Fibroblast of the aortic adventitia (primary cell): ENCODE measurements at places on chromosomes 1 and 21.

DNA sequence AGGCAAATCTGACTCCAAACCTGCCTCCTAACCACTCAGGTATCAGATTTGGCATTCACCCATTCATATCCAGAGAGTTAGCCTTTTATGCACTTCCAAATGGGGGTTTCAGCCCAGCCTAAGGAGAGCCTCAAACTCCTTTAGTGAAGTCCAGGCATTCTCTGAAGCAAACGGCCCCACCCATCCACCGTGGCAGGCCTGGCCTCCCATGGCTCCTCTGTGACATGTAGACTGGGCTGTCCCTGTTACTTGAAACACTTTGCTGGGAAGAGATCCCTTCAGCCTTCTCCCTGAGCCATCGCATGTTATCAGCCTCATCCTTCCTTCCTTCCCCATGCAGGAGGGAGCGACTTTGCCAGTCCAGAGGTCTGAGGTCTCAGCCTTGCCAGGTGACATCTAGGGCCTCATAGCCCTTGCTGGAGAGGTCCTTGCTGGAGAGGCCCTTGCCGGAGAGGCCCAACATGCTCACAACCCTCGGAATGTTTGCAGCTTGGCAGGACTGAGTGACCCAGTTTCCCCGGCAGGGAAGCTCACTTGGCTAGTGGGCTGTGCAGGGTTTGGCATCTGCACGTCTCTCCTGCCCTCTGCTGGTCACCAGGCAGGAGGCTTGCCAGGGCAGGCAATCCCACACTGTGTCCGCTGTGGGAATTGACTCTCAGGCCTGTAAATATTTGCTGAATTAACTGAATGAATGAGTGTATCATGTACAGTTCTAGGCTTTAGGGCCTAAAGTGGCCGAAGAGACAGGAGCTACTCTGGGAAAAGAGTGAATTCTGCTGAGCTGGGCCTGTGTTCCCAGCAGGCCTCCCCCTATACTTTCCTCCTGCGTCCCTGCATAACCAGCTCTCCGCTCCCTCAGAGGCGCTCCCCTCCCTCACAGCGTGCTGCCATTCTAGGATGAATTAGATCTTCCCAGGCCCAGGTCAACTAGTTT lies 26.7 kb upstream of the RBM15 start:
- peak; percentile 87 for DNase-seq

DNA sequence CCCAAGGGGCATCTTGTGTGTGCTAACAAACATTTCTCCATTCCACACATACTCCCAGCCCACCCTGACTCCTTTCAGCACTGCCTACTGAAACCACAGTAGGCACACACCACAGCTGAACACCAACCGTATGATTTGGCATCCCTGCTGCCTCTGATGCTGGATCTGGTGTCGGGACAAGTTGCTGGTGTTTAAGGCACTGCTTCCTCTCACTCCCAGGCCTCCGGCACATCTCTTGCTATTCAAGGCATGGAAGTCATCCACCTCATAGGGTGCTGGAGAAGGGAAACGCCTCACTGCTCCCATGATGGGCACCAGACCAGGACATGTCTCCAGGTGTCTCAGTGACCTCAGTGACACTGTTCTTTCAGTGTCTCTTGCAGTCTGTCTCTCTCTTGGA lies 2.4 kb upstream of the ITLN2 start:
- no peak for DNase-seq

DNA sequence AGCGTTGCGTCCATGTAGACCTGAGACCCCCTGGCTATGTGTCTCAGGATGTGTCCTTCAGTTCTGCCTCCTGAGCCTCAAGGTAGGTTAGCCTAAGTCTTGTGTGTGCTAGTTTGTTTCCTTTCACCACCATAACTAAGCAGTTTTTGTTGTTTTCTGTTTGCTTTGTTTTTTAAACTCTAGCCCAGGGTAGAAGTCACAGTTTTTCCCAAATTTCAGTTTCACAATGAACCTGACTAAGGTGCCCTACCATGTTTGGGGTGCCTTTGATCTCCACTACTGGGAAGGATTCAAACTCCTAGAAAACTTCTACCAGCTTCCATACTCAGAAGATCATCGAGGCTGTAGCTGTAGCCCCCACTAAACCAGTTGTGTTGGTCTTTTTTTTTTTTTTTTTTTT lies 14.8 kb upstream of the SMG7 start:
- DNase-seq = no peak

DNA sequence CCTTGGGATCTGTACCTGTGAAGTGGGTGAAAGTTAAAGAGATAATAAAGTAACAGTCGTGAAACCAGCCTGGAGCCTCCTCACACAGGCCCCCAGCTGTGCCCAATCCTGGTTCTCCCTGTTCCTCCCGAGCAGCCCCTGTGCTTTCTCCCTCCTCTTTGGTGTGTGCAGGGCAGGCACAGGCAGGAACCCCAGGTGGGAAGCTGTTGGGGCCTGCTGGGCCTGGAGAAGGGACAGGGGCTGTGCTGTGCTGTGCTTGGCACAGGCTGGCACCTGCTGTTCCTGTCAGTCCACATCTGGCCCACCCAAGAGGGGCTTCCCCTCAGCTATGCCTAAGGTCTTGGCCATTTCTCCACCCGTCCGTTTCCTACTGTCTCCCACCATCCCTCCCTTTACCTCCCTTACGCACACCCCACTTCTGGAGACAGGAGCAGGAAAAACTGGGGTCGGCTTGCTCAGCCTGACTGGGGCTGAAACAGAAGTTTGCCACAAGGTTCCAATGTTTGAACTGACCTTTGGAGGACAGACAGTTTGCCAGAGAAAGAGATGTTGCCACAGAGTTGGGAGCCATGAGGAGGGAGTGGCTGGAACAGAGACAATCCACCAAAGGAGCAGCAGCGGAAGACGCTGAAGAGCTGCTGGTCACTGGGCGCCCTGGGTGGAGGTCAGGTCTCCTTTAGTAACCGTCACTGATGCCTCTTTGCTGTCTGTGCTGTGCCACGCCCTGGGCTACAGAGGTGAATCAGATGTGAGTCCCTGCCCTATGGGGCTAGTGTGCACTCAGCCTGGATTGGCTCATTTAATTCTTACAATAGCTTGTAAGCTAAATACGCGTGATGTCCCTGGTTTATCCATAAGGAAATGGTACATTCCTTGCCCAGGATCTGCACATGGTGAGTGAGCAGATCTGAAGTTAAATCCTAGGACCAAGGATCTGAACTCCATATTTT lies 18.8 kb upstream of the ARTN start:
- DNase-seq = no peak

GRCh38 chr1:57086154-57086553 lies 120.3 kb upstream of the C8B start:
- no peak for DNase-seq

GRCh38 chr1:181208083-181208482 lies 119.6 kb downstream of the IER5 start:
- no peak for DNase-seq

GRCh38 chr1:96978901-96979300 lies 257.3 kb downstream of the PTBP2 start:
- no peak for DNase-seq

DNA sequence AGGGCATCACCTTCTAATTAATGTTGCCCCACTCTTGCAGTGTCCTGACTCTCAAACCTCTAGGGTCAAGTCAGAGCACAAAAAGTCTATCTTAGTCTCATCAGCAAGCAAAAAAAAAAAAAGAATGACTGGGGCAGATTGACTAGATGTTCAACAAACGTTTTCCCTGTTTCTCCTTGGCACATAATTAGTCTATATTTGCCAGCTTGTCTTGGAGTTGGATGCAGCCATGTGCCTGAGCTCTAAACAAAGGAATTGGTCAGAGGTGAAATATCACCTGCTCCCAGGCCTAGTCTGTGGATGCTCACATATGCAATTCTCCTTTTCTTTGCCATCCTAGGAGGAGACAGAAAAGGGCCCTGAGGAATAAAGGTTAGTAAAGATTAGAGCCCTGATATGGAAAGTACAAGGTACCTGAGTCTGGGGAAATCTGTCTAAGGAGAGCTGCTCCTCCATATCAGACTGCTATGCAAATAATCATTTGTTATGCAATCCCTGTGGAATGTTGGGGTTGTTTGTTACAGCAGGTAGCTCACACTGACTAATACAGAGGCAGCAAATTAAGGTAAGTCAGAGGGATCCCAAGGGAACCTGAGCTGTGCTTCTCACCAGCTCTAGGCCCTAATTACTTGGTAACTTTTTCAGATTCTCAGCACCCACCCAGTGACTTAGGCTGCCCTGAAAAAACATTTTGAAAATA lies 130.8 kb downstream of the BRINP2 start:
- no peak for DNase-seq

- no peak for DNase-seq
Observed at GRCh38 chr1:110672753-110673108, 2.0 kb downstream of the KCNA3 start.

- no peak for DNase-seq
Observed at GRCh38 chr1:3773572-3774275, 1.2 kb downstream of the SMIM1 start.

- peak; percentile 25 for DNase-seq
Observed at GRCh38 chr1:159790237-159790917, 9.6 kb downstream of the DUSP23 start.

DNA sequence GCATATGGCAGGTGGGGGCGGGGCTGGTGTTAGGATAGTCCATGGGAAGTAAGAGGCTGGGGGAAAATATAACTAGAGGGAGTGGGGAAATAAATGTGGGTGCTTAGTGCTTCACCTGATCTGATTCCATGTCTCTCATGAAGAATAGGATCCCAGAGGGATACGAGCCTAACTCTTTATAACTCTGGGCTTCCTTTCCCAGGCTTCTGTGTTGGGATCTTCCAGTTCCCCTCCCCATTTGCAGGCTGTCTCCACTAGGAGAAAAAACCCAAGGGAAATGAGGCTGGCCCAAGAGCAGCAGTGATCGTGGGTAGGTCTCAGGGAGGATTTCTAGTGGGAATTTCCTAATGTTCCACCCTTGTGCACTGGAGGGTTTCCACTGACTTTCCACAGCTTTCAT lies 1.6 kb downstream of the KCNJ9 start:
- no peak for DNase-seq

- no peak for DNase-seq
Observed at GRCh38 chr1:179785031-179785431, 41.9 kb downstream of the FAM163A start.

GRCh38 chr1:158117854-158118704 lies 62.6 kb upstream of the CD1D start:
- peak; percentile 46 for DNase-seq

DNA sequence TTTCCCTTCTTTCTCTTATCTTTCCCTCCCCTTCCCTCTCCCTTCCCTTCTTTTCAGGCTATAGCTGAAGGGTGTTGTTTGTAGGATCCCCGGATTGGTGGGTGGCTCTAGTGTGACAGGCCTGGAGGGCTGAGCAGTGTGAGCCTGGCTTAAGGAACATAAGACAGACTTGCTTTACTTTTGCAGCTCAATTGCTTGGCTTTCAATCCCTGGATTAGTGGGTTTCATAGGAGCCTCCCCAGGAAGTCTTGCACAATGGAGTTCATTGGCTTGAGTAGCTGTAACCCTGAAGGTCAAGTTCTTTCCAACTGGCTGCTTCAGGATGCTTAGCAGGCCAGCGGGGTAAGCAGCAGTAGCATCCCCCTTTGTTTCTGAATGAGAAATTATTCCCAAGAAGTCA lies 126.7 kb downstream of the CAMTA1 start:
- DNase-seq = peak; percentile 9

DNA sequence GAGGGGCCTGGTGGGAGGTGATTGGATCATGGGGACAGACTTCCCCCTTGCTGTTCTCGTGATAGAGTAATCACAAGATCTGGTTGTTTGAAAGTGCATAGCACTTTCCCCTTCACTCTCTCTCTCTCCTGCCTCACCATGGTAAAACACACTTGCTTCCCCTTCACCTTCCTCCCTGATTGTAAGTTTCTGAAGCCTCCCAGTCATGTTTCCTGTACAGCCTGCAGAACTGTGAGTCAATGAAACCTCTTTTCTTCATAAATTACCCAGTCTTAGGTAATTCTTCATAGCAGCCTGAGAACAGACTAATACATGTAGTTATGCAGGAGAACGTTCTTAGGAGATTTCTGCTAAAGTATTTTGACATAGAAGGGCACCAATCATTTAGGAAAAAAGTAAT lies 59.9 kb upstream of the FBXO28 start:
- DNase-seq = no peak

DNA sequence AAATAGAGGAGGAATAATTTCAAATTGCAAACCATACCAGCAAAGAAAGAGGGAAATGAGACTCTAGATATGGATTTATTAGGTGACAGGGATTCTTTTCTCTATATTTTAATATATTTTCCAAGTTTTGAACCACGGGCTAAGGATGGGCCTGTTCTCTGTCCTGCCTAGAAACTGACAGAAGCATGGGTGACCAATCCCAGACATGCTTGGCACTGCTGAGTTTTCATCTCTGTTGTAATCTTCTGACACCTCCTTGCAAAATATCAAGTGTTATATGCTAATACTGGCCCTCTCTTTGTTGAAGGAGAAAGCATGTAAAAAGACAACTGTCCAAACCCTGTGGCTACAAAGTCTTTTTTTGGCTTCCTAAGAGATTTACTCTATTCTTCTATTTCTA lies 774 bp upstream of the ANGPTL7 start:
- peak; percentile 36 for DNase-seq

DNA sequence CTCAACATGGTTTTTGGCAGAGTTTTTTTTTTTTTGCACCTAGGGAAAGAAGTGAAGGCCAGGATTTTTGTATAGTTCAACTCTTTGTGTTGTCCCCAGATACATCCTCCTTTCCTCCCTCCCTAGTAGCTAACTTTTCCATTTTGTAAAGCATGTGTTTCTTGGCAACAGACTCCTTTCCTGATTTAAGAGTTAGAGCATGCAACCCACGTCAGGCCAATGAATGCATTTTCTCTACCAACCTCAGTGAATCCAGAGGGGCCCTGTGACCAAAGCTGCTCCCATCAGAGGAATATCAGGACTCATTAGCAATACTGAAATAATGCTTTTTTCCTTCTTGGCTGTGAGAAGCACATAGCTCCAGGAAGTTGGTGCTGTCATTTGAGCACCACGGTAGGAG lies 287.2 kb downstream of the LMO4 start:
- peak; percentile 4 for DNase-seq

DNA sequence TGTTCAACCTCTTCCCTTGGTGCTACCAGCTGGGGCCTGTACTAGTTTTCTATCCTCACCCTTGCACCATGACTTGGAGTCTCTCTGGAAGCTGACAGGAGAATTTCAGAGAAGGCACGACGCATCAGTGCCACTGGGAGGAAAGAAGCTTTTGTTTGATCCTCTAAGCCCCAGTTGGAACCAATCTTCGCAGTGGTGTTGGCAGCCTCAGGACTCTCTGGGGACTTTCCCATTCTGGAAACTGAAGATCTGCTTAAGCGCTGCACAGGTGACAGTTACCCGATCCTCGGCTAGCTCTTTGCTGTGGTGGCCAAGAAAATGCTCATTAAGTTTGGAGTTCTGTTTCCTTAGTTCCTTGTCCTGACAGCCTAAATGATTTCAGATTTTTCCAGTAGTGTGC lies 222.3 kb downstream of the RHOU start:
- no peak for DNase-seq
